ENCODE measurements at places on chromosomes 13 and 19.

GRCh38 chr13:32446220-32446619, 18.3 kb upstream of the N4BP2L1 start:
- no peak for DNase-seq

DNA sequence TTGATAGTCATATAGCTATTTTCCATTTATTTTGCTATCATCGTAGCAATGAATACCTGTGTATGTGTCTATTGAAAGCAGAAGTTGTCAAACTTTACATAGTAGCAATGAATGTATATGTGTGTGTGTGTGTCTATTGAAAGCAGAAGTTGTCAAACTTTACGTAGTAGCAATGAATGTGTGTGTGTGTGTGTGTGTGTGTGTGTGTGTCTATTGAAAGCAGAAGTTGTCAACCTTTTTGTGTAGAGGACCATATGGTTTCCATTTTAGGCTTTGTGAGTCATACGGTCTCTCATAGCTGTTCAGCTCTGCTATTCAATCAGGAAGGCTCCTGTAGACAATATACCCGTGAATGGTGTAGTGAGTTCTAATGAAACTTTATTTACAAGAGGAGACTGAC, 20.8 kb downstream of the NLRP4 start:
- no peak for DNase-seq

DNA sequence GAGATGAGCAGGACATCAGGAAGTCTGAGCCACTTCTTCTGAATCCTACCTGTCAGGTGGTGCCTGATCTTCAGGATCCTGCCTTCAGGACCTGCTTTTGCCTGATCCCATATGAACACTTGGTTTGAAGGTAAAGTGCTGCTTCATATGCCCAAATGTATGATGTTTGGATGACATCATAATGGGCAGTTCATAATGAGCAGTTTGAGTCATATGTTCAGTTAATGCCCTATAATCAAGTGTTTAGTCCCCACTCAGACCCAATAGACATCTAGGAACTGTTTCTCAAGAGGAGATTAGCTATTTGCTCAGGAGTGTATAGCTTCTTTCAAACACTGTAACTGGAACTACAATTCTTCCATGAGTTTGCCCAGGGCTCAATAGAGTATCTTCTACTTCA, 58.8 kb downstream of the POLR1D start:
- no peak for DNase-seq

DNA sequence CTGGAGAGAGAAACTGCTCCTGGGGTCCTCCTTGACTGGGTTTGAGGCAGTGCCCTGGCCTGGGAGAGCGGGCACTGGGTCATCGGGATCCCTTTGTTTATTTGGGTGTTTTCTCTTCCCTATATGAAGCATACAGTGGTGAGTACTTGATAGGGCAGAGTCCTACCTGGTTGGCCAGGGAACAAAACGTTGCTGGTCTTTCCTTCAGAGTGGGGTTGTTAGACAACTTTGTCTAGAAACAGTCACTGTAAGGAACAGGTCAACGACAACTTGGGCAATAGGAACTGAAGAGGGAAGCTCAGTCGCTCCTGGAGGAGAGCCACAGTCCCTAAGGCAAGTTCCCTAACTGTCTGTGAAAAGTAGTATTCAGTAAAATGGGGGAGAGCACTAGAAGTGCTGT, 550 bp upstream of the OLFM4 start:
- DNase-seq = no peak

GRCh38 chr13:18944501-18945068, 237.0 kb downstream of the TUBA3C start:
- no peak for DNase-seq

DNA sequence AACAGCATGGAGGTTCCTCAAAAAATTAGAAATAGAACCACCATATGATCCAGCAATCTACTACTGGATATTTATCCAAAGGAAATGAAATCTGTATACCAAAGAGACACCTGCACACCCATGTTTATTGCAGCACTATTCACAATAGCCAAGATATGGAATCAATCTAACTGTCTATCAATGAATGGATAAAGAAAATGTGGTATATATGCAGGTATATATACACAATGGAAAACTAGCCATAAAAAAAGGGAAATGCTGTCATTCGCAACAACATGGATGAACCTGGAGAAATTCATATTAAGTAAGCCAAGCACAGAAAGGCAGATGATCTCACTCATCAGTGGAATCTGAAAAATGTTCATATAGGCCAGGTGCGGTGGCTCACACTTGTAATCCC, 2.5 kb downstream of the ZNF780B start:
- no peak for DNase-seq

DNA sequence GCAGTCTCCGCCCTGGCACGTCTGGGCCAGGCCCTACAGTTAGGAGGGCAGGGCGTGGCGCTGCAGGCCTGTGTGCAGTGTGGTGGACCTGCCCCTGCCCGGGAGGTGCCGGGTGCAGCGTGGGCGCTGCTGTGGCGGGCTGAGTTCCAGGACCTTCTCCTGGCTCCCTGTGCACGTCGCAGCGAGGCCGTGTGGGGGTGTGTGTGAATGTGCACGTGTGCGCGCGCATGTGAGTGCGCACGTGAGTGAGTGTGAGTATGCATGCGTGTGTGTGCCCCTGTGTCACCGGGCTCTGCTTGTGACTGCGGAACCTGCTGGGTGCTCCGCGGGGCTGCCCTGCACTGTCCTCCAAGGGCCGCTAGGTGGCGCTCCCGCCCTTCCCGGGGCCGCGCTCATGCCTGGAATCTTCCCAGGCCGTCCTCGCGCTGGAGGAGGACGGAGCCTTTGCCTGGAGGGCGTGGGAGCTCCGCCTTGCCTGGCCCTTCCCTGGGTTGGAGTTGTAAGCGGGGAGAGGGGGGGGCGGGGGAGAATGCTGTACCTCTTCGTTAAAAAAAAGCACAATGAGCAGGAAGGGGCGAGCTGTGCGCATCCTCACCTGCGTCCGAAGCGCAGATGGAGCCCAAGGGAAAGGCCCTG, 79.3 kb downstream of the KDM4B start:
- DNase-seq = peak; percentile 87

DNA sequence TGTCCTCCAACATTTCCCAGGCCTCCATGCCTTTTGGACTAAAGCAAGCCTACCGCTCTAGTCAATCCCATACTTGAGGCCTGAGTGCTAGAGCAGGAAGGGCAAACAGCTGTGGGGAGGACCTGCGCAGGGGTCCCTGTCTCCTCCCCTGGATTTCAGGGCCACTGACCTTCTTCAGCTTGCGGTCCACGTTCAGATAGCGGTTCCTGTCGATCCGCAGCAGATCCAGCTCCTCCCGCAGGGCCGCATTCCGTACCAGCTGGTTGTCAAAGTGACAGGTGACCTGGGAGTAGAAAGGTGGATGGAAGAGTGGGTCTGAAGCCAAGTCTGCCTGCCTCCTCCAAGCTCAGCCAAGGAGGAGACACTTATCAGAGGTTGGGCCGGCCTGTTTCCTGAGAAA, 14.0 kb upstream of the EMP3 start:
- no peak for DNase-seq

DNA sequence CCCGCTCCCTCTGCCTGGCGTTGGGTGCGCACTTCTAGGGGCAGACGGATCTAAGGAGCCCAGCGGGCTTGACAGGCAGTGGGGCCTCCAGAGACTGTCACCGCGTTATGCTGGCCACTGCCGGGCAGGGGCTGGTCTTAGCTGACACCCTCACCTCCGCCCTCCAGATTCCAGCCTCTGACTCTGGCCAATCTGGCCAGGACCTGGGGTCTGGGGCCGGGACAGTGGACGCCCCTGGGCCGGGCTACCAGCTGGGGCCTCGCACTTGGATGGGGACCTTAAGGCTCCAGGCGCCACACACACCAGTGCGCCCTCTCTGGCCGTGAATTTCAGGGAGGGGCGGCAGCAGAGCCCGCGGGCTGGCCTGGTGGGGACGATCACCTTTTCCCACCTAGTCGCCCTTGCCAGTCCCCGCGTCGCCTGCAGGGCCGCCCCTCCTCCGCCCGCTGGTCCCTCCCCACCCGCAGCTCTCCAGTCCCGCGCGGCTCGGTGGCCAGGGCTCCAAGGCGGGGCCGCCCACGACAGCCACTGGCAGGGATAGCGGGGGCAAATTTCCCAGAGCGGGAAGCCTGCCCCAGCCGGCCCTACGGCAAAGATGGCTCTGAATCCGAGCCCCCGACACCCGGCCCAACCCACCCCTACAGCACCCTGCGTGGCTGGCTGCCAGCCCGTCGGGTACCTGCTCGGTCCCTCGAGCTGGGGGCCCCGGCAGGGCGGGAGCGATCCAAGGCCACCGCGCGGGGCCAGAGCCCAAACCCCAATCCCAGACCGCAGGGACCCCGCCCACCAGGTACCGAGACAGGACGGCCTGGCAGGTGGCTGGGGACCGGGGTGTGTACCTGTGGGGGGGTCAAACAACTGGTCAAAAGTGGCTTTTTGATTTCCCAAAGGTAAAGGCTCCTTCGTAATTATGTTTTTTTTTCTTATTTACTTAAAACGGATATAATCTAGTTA, 6.1 kb upstream of the ZNF98 start:
- DNase-seq = no peak

DNA sequence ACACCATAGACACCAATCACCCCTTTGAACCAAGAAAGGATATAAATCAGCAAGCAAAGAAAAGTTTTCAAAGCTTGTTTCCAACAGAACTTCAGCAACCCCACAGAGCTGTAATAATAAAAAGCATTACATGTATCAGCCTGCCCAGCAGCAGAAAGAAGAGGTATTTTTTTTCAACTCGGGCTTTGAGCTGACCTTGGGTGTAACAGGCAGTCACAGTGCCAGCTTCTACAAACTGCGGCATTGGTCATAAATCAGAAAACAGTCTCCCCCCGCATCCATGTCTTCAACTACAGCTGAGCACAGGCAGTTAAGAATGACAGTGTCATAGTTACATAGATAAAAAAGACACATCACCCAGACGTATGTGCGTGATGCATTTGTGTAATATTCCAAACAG, 671.0 kb upstream of the SLITRK1 start:
- no peak for DNase-seq

DNA sequence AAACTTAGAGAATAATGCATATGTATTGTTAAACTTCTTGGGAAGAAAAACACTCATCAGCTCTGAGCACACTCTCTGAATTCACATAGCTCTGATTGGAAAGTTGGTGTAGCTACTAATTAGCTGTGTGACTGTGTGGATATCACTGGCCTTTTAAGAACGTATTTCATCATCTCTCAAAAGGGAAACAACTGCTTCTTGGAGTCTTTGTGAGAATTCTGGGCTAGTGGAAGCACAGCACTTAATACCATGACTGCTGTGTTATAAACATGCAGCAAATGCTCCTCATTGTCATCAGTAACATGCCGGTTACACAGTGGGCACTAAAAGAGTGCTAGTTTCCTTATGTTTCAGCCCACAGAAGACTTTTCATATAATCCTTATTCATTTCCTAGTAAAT, 220.9 kb upstream of the CSNK1A1L start:
- no peak for DNase-seq

DNA sequence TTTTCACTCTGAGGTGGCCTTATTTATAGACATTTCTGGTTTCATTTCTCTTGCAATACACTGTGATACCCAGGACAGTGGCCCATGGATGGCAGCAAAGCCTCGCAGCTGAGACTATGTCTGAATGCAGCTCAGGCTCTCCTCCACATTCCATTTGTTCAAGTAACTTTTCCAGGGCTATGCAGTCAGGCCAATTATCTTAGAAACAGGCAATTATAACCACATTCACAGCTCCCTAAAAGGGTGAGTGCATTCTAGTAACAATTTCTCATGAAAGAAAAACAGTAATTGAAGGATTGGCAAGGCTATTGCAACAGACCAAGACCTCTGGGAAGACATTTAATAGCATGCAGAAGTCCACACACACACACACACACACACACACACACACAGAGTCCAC, 264.0 kb downstream of the TBC1D4 start:
- peak; percentile 92 for DNase-seq

GRCh38 chr19:15038294-15038693, 11.0 kb upstream of the CASP14 start:
- DNase-seq = peak; percentile 53

- DNase-seq = no peak
These were observed 53.0 kb downstream of the NUFIP1 start for GRCh38 chr13:44936246-44936645.

GRCh38 chr13:99677116-99677951, 176.1 kb downstream of the TM9SF2 start:
- DNase-seq = peak; percentile 29

DNA sequence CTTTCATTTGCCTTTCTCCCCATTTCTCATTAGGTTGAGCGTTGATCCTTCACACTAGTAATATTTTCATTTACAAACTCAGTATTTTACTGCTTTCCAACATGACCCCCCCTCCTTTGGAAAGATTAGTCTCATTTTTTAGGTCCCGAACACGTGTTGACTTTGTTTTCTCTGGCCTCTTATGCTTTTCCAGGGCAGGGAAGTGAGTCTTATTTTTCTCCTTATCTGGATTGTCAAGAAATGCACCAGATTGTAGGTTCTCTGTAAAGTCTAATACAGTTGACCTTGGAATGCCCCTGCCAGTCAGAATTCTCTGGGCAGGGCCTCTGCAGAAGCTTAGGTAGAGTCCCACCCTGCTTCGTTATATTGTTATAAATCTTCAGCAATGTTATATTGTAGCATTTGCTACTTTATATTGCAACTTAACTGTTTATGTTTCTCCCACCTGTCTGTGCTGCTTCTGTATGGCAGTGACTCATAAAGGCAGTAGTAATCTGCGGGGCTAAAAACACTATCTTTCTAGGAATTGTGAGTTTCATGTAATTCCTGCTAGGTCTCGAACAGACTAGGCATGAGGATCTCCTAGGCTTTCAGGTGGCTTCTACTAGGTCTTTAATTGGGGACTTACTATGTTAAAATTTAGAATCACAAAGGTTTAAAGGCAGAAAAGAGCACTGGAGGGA, 2.0 kb downstream of the TDRD3 start:
- no peak for DNase-seq

GRCh38 chr19:55696301-55697068, 21.5 kb downstream of the EPN1 start:
- DNase-seq = no peak

DNA sequence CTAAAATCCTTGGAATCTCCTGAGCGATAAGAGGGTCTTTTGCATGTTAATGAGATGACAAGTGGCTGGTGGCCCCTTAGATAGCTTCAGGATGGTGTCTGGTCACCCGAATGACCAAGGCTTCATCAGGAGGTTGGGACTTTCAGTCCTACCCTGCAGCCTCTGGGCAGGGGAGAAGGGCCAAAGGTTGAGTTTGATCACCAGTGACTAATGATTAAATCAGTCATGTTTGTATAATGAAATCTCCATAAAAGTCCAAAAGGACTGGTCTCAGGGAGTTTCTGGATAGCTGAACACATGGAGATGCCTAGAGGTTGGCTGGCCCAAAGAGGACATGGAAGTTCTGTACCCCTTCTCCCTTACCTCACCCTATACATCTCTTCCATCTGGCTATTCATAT, 316.2 kb downstream of the MTUS2 start:
- no peak for DNase-seq

GRCh38 chr19:31174948-31175347, 174.3 kb downstream of the TSHZ3 start:
- no peak for DNase-seq

DNA sequence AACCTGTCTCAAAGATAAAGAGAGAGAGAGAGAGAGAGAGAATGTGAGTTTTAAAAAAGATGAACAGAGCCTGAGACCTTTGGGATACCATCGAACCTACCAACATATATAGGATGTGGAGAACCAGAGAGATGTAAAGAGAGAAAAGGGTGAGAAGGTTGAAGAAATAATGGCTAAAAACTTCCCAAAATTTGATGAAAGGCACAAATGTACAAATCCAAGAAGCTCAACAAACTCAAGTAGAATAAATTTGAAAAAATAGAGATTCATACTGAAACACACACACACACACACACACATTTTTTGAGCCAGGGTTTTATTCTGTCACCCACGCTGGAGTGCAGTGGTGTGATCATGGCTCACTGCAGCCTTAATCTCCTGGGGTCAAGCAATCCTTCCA, 16.3 kb downstream of the ZNF558 start:
- DNase-seq = no peak
